Nasal cavity respiratory epithelium epithelial cell of viscerocranial mucosa (primary cell): ENCODE measurements at places on chromosomes 11 and 22. TPM values are rescaled to one million over a fixed set of nuclear protein-coding genes. Genes with fewer than 3 reads are reported as not detected.

DDX6 gene
- total RNA-seq = 123 and 169 TPM in 2 replicates

TM7SF2 gene
- total RNA-seq = 21.9 and 24.6 TPM in 2 replicates

C22orf42 gene
- total RNA-seq = not detected in 2 replicates

APOA5 gene
- not detected in 2 replicates for total RNA-seq

CTSC gene
- total RNA-seq = 82.7 and 187 TPM in 2 replicates

SPTBN2 gene
- 60.5 and 130 TPM in 2 replicates for total RNA-seq

OAF gene
- total RNA-seq = 8.9 and 21.0 TPM in 2 replicates

CD3E gene
- total RNA-seq = 0.07 TPM in 1 of 2 replicates, not detected in the other

CD3G gene
- total RNA-seq = not detected in 2 replicates

SPDYC gene
- not detected in 2 replicates for total RNA-seq

PRR14L gene
- total RNA-seq = 21.2 and 40.8 TPM in 2 replicates

C11orf68 gene
- 12.0 and 12.5 TPM in 2 replicates for total RNA-seq

OR51A2 gene
- total RNA-seq = not detected in 2 replicates

APOA4 gene
- not detected in 2 replicates for total RNA-seq

TMEM45B gene
- 59.0 and 253 TPM in 2 replicates for total RNA-seq

RAG1 gene
- total RNA-seq = 0.68 and 1.8 TPM in 2 replicates

KRTAP5-1 gene
- total RNA-seq = not detected in 2 replicates

NTM gene
- total RNA-seq = 1.4 and 3.5 TPM in 2 replicates

ARHGEF17 gene
- 3.8 and 13.0 TPM in 2 replicates for total RNA-seq

PARVG gene
- not detected in 2 replicates for total RNA-seq

LRRC32 gene
- total RNA-seq = under 0.01 and 0.07 TPM in 2 replicates

BATF2 gene
- total RNA-seq = 0.34 and 0.57 TPM in 2 replicates

GRAMD4 gene
- 42.7 and 61.3 TPM in 2 replicates for total RNA-seq

UPK3A gene
- not detected in 2 replicates for total RNA-seq

PIWIL4 gene
- 0.34 and 1.00 TPM in 2 replicates for total RNA-seq

GAS2 gene
- 1.0 and 1.4 TPM in 2 replicates for total RNA-seq

TSG101 gene
- 59.7 and 62.9 TPM in 2 replicates for total RNA-seq

MAPK11 gene
- 2.7 and 9.5 TPM in 2 replicates for total RNA-seq

VSIG10L2 gene
- under 0.01 and 0.14 TPM in 2 replicates for total RNA-seq

BAIAP2L2 gene
- 1.0 TPM in 1 of 2 replicates, not detected in the other for total RNA-seq

OR10W1 gene
- not detected in 2 replicates for total RNA-seq

IGSF9B gene
- total RNA-seq = 0.34 and 0.50 TPM in 2 replicates

IL17REL gene
- total RNA-seq = not detected in 2 replicates

SMTNL1 gene
- total RNA-seq = not detected in 2 replicates

ZNF143 gene
- total RNA-seq = 47.6 and 65.3 TPM in 2 replicates

NOL12 gene
- total RNA-seq = 26.5 and 33.2 TPM in 2 replicates

MYBPC3 gene
- total RNA-seq = not detected in 2 replicates

IGHMBP2 gene
- 8.5 and 13.3 TPM in 2 replicates for total RNA-seq

OR52A5 gene
- not detected in 2 replicates for total RNA-seq

PDE3B gene
- under 0.01 and 0.14 TPM in 2 replicates for total RNA-seq

CBLIF gene
- total RNA-seq = not detected in 2 replicates

KIAA1671 gene
- 20.2 and 52.9 TPM in 2 replicates for total RNA-seq

LYVE1 gene
- total RNA-seq = not detected in 2 replicates

PISD gene
- 28.7 and 47.2 TPM in 2 replicates for total RNA-seq

EHF gene
- total RNA-seq = 256 and 478 TPM in 2 replicates

CD3D gene
- not detected in 2 replicates for total RNA-seq

SLC7A4 gene
- total RNA-seq = 0.68 and 5.3 TPM in 2 replicates

THY1 gene
- under 0.01 TPM in 1 of 2 replicates, not detected in the other for total RNA-seq

MRGPRX3 gene
- under 0.01 and 0.21 TPM in 2 replicates for total RNA-seq

MGAT3 gene
- 0.50 TPM in 1 of 2 replicates, not detected in the other for total RNA-seq

GLB1L2 gene
- total RNA-seq = 1.9 and 4.4 TPM in 2 replicates

ACCSL gene
- total RNA-seq = not detected in 2 replicates

RCE1 gene
- total RNA-seq = 23.2 and 33.5 TPM in 2 replicates

SLC22A6 gene
- total RNA-seq = not detected in 2 replicates
